ENCODE measurements at places on chromosomes 11 and 22.

GRCh38 chr11:116691771-116692177, 81.0 kb downstream of the BUD13 start:
- peak; percentile 75 for DNase-seq

GRCh38 chr22:28822930-28823551, 22.7 kb upstream of the XBP1 start:
- no peak for DNase-seq

GRCh38 chr11:70668204-70669202, 270.2 kb downstream of the CTTN start:
- no peak for DNase-seq

DNA sequence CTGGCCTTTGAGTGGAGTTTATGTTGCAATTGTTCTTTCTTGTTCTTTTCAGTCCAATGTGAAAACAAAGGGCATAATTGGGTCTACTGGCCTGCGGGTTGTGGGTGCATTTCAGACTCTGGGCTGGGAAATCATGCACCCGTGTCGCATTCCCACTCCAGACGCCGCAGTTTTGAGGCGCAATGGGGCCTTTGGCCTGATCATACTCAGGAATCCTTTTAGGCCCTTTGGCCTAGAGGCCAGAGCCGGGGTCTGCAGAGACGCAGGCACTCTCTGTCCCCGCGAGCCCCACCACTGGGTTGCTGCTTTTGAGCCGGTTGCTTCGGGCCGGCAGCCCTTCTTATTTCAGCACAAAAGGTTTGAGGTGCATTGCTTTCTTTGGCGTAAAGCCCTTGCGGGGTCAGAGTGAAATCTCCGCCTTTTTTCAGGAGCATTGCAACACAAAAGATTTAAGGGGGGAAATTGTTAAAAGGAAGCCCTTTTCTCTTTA, 48.4 kb upstream of the DBX1 start:
- DNase-seq = no peak

DNA sequence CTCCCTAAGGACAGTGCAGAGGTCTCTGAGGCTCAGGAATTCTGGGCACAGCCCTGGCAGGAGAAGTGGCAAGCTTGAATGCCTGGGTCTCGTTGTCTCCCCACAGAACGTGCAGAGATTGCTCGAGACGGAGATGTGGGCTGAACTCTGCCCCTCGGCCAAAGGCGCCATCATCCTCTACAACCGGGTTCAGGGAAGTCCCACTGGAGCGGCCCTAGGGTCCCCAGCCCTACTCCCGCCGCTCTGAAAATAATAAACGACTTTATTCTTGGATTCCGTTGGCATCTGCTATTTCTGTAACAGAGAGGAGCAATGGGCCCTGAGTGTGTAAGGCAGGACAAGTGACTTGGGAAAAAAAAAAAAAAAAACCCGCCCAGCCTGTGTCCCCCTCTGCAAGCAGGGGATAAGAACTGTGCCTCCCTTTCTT, 591 bp upstream of the DNAJC4 start:
- DNase-seq = no peak

DNA sequence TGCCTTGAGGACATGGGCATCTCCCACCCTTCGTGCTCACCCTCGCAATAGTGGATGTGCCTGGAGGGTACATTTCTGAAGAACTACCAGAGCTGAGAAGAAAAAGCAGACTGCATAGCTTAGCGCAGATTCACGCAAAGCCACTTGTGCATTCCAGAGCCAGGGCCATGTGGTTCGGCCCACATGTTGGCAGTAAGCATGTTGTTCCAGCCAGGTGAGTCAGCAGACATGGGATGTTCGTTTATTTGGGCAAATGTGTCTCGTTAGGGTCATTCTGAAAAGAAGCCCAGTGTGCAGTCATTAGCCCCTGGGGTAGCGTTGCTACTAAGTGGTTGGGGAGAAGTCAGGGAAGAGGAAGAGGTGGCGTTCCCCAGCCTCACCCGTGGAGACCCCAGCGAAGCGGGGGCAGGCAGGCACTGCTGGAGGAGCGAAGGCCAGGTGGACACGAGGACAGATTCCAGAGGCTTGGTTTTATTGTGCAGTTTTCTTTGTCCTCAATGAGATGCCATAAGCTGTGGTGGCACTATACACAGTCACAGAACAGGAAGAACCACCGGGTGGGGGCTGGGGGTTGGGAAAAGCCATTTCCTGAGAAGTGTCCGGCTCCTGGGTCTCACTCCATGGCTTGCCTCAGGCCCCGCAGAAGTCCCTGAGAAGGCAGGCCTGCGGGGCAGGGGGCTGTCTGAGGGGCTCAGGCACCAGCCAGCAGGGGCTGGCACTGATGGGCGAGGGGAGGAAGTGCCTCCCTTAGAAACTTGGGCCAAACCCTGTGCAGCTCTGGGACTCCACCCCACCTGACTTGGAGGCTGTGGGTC, 5.0 kb downstream of the THY1 start:
- no peak for DNase-seq

- no peak for DNase-seq
Observed at GRCh38 chr11:66318600-66318970, 1.7 kb upstream of the CD248 start.

DNA sequence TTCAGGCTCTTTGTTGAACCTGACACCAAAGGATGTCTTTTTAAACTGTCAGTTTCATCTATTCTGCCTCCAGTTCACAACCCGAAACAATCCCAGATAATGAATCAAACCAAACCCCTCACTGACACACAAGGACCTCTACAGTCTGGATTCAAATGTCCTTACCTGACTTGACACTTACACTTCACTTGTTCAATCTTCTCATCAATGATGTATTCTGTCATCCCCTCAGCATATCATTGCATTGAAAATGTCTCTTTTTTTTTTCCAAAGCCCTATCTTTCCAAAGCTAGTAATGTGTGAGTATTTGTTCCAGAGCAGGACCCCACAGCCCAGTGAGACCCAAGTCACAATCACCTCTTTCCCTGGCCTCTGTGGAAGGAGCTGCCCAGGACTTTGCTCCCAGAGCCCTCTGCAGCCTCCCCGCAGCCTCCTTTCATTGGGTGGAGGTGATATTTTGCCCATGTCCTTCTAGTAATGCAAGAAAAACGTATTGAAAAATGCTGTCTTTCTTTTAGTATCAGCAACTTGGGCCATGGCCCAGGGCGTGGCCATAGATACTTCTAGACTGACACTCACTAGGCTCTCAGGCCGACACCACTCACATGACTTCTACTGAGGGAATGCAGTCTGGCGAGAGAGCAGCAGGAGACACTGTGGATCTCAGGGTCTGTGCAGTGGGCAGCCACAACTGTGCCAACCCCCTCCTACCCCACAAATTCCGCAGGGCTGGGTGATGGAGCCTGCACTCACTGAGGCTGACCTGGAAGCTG, 18.2 kb downstream of the RFPL3 start:
- no peak for DNase-seq

DNA sequence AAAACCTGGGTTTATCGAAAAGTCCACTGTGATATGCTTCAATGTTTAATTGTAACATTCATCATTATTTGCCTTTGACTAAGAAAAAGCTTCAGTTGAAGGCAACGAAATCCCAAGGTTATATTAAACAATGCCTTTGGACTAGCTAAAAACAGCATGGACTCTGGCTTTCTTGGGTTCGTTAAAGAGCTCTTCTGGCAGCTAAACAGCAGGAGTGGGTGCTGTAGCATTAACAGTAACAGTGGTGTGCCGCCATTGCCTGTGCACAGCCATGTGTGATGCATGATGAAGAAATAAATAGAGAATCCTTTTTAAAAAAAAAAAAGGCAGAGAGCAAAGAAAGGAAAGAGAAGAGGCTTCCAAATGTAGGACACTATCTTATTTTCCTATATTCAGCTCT, 406.6 kb upstream of the FAT3 start:
- DNase-seq = no peak

DNA sequence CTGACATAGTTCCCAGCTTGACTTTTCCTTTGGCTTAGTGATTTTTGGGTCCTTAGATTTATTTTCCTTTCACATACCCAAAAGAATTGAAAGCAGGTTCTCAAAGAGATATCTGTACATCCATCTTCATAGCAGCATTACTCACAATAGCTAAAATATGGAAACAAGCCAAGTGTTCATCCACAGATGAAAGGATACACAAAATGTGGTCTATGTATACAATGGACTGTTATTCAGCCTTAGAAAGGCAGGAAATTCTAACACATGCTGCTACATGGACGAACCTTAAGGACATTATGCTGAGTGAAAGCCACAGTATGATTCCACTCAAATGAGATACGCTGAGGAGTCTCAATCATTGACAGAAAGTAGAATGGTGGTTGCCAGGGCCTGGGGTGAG, 171.8 kb downstream of the IGLL1 start:
- no peak for DNase-seq

DNA sequence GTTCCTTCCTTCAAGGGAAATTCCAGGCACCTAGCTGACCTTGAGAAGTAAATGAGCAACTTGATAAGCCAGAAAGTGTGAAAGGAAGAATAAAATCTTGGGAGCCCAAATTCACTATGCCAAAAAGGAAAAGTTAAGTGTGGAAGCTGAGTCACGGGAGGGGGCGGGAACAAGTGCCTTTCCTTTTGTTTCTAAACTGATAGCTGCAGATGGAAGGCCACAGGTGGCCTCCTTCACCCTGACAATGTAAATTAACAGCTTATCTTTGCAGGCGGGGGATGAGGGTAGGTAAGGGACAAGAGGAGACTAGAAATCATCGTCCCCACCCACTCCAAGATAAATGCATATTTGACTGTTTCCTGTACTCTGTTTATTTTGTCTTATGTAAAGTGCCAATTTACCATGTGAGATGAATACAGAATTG, 36.4 kb upstream of the TREH start:
- DNase-seq = no peak

- DNase-seq = peak; percentile 58
Observed at GRCh38 chr11:61679893-61680621, at the start of gene DAGLA. TSS of gene DAGLA (plus strand) at chr11:61680391. CDS start at chr11:61720156, 39,765 bp downstream.

DNA sequence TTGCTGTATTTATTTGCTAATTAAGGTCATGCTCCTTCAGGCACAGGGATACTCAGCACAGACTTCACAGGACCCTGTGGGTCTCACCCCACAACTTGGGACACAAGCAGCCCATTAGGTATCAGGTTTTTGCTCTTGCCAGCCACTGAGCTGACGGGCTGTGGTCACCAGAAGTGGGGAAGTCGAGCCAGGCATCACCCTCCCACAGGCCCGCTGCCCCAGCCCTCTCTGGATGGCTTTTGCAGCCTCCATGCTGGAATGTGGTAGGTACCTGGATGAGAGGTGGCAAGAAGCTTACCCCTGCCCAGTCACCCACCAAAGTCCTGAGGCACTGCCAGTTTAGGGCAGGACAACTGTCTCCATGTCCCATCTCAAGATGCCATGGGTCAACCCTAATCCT, 88.4 kb downstream of the PAX6 start:
- DNase-seq = no peak

DNA sequence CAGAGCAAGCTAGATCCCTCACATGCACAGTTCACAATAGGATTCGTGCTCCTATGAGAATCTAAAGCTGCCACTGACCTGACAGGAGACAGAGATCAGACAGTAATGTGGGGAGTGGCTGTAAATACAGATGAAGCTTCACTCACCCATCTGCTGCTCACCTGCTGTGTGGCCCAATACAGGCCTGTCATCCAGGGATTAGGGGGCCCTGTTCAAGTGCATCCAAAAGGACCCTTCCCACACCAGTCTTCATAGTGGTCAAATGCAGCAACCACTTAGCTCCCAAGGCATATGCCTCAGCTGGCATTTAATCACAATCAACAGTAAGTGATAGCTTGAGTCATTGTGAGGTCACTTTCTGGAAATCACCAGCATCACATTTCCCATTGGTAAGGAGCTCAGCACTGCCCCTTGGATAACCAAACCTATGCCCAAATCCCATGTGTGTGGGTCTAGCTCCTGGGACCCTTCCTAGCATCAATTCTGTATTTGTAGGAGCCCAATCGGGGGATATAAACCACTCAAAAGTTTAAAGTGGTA, 65.6 kb downstream of the OR4C45 start:
- no peak for DNase-seq

GRCh38 chr22:25598609-25599008, 34.1 kb downstream of the GRK3 start:
- DNase-seq = no peak

DNA sequence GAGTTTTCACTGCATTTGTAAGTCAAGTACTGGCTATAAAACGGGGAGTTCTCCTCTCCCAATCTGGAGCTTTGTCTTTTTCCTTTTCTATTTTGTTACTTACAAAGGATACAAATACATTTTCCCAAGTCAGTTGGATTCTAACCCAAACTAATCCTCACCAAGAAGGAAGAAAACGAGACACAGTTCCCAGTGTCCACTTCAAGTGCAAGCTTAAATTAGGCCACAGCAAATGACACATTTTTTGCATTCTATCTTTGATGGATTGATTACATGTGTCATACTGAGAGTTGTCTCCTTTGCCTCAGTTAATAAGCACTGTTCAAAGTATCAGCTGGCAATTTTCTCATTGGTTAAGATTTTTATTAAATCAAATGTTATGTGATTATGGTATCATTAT, 296.7 kb upstream of the ANO5 start:
- DNase-seq = no peak

DNA sequence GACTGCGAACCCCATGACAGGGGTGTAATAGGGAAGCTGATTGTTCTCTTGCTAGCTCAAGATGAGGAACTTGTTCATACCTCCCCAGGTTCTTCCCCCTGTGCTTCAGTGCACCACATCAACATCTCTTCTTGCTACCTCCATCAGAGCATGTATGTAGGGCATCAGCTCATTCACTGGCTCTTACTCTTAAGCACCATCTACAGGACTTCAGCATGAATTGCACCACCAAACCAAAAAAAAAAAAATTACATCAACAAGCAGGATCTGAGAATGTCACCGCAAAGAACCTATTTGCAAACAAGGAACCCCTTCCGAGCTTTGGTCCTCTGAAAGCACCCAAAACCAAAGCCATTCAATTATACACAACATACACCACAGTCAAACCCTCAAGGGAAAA, 2226.5 kb upstream of the RAG2 start:
- DNase-seq = no peak

GRCh38 chr22:40399621-40400020, 29.2 kb downstream of the SGSM3 start:
- DNase-seq = no peak

DNA sequence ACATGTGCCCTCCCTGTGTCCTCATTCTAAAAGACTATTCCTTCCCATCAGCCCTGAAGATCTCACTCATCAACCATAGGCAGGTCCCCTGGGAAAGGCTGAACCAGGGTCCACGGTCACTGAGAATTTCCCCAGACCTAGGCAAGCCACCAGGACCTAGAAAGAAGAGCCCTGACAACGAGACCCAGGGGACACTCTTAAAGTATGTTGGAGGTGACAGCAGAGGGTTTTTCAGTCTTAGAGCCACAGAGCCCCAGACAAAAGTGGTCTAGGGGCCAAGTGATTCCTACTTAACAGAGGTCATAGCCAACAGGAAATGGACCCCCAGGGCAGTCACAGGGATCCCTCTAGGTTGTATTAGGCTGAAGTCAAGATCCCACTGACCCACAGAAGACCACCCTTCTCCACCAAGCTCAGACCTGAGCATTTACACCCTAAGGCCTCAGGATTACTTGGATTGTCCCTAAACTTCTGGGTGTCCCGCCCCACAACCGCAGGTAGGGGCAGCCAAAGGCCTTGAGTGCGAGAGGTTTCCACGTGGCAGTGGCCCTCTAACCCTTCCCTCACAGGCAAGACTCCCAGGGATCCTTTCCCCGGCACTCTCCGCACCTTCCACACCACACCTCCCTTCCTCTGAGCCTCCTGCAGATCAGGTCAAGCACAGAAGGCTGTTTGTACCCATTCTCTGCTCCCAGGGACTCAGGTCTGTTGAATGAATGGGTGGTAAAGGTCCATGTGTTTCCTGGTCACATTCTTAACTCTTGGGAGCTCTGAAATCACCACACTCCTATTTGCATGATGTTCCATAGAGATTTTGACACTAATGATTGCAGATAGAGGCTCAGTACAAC, 12.3 kb downstream of the POU2AF1 start:
- no peak for DNase-seq

Data from BE2C (cell line).